ENCODE measurements at places on chromosomes 6 and 20. TPM values are rescaled to one million over a fixed set of nuclear protein-coding genes. Genes with fewer than 3 reads are reported as not detected.

The NOX3 gene
- total RNA-seq, result not detected

The CFAP206 gene
- total RNA-seq, result 0.29 TPM

The IBTK gene
- 39.0 TPM for total RNA-seq

The LHFPL5 gene
- total RNA-seq, result not detected

The SH3BGRL2 gene
- total RNA-seq, result 8.3 TPM

The SEMG1 gene
- total RNA-seq, result not detected

The TRDN gene
- total RNA-seq, result not detected

The EEF1A2 gene
- total RNA-seq, result not detected

The TMC2 gene
- total RNA-seq, result not detected

The MAFB gene
- 0.71 TPM for total RNA-seq

The TAAR6 gene
- total RNA-seq, result not detected

The DAAM2 gene
- 0.29 TPM for total RNA-seq

The PPP1R14C gene
- not detected for total RNA-seq

All from myometrial cell (primary cell).